ENCODE measurements at places on chromosomes 11 and 22. TPM values are rescaled to one million over a fixed set of nuclear protein-coding genes. Genes with fewer than 3 reads are reported as not detected.

KRTAP5-2 gene
- total RNA-seq, result not detected

CEP126 gene
- 1.2 TPM for total RNA-seq

SLC25A17 gene
- total RNA-seq, result 27.3 TPM

EHF gene
- 97.2 TPM for total RNA-seq

OR51F1 gene
- total RNA-seq, result not detected

OR5A1 gene
- total RNA-seq, result not detected

MCAM gene
- total RNA-seq, result 34.0 TPM

OR52E8 gene
- not detected for total RNA-seq

Measured in foreskin keratinocyte (primary cell).